SIG-M5 (cell line): ENCODE measurements at places on chromosomes 16 and 17.

- no peak for DNase-seq
These were observed 15.8 kb upstream of the CCL5 start for GRCh38 chr17:35895636-35896587.

GRCh38 chr16:13984794-13985193 is 64.8 kb downstream of the ERCC4 start:
- no peak for DNase-seq

DNA sequence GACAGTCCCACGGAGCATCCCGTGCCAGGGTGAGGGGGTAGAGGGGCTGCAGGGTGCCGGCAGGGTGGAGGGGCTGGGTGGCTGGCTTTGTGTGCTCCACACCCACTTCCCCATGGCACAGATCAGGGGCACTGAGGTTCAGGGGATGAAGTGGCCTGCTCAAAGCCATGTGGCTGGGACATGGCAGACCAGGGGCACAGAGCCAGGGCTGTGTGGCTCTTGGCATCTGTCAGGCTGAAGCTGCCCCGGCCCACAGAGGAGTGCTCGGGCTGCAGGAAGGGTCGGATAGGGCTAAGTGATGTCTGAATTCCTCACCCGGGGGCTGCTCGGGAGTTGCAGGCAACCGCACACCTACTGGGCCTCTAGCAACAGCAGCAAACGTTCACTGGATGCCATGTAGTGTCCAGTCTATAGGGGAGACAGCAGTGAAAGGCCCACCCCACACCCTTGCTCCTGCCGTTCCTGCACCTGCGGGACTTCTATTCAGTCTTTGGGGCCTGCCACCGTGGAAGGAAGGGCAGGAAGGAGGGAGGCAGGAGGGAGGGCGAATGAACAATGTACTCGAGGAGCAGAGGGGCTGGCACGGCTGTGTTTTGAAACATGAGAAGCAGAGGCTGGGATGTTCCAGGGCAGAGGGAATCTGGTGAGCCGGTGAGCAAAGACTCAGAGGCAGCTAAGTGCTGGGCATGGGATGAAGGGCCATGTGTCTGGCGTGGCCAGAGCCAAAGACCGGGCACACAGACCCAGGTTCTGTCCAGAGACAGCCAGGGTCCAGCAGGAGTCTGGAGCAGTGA is 15.1 kb downstream of the SLC5A10 start:
- no peak for DNase-seq

DNA sequence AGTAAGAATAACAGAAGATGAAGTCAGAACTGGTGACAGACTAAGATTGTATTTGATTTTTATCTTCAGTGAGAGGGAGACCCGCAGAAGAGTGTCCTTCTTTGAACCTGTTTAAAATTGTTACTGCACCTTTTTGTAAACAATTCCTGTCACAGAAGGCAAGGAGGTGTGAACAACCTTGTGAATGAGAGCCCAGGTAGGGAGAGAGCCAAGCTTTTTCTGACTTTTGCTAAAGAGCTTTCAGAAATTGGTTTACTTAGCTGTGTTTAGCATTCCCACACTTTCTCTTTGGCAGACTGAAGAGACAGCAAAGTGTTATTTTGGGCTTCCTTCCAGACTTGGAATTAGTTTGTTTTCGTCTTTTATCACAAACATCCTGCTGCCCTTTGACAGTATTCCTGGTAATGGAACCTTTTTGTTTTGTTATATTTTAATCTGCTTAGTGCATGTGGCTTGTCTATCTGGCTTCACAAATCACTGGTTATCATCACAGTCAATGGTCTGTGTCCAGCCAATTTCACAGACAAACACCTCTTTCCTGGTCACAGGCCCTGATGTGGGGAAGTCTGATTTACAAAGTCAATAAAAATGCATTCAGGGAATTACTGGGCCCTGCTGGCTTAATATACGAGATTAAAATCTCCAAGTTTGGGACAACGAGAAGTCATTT is 85.7 kb upstream of the HS3ST2 start:
- DNase-seq, result no peak

- no peak for DNase-seq
These were observed 152.0 kb downstream of the GSG1L start for GRCh38 chr16:27911486-27911885.

DNA sequence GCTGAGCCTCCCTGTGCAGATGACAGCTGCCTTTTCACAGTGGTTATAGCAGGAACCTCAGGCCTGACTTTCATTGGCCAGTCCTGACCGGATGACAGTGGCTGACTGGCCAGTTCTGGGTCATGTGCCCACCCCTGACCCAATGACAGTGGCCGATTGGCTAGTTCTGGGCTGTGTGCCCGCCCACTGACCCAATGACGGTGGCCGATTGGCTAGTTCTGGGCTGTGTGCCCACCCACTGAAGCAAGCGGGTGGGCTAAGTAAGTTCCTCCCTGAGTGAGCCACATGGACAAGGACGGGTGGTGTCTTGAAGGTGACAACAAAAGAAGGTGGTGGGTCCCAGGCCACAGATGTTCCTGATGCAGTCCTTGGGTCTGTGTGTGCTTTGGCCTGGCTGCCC is 9.5 kb downstream of the DEF8 start:
- no peak for DNase-seq

GRCh38 chr16:83532634-83533033 is 275.1 kb upstream of the HSBP1 start:
- no peak for DNase-seq

DNA sequence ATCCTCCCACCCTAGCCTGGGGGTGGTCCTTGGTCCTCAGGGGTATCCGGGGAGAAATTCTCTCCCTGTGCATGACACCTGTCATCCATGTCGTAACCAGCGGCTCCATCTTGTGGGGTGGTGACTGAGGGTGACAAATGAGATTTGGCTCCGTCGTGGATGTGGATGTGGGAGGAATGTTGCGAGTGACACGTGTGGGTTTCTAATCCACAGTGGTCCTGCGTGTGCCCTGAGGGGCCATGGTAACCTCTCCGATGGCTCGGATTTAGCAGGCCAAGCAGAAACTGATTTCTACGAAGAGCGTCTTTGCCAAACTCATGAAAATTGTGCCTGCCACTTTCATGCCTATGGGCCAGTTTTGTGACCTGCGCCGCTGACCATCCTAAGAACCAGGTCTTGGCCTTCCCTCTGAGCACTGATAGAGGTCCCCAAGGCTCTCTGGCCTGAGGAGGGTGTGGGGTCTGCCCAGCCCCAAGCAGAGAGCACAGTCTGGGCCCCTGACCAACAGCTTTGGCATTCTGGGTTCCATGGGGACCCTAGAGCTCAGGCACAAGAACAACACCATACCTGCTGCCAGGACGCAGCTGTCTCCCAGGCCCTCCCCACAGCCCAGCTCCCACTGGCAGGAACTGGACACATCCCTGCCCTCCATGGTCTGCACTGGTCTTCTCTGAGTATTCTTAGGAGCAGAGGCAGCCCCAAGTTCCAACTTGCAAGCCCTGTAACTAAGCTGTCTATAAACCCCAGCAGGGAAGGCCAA is 79.0 kb downstream of the AMFR start:
- no peak for DNase-seq

DNA sequence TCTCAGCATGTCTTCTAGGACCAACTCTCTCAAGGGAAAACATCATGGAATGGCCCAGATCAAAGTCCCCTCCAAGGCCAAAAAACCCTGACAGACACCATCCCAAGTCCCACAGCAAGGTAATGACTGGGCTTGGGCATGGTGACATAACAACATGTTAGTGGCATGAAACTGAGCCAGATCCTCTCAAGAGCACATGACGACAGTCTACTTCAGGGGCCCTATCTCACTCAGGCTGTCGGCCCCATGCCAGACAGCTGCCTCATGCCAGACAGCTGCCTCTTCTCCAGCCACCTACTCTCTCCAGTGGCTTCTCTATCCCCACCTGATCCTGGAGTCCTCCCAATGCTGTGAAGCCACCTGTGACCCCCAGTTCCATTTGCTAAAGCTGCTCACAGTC is 18.4 kb downstream of the HSD11B2 start:
- DNase-seq, result no peak

- no peak for DNase-seq
These were observed 25.4 kb downstream of the MPP2 start for GRCh38 chr17:43881758-43882505.

DNA sequence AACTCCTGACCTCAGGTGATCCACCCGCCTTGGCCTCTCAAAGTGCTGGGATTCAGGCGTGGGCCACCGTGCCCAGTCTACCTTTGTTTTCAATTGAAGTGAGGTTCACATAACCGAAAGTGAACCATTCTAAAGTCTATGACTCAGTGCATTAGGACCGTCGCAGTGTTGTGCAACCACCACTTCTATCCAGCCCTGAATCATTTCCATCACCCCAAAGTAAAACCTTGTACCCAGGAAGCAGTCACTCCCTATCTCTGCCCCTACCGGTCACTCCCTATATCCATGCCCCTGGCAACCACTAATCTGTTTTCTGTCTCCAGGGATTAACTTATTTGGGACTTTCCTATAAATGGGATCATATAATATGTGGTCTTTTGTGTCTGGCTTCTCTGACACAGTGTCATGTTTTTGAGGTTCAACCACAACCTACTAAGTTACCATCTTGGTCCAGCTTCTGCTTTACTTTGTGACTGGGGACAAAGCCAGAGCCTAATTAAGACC is 28.3 kb upstream of the CDC42EP4 start:
- DNase-seq, result peak; percentile 86

DNA sequence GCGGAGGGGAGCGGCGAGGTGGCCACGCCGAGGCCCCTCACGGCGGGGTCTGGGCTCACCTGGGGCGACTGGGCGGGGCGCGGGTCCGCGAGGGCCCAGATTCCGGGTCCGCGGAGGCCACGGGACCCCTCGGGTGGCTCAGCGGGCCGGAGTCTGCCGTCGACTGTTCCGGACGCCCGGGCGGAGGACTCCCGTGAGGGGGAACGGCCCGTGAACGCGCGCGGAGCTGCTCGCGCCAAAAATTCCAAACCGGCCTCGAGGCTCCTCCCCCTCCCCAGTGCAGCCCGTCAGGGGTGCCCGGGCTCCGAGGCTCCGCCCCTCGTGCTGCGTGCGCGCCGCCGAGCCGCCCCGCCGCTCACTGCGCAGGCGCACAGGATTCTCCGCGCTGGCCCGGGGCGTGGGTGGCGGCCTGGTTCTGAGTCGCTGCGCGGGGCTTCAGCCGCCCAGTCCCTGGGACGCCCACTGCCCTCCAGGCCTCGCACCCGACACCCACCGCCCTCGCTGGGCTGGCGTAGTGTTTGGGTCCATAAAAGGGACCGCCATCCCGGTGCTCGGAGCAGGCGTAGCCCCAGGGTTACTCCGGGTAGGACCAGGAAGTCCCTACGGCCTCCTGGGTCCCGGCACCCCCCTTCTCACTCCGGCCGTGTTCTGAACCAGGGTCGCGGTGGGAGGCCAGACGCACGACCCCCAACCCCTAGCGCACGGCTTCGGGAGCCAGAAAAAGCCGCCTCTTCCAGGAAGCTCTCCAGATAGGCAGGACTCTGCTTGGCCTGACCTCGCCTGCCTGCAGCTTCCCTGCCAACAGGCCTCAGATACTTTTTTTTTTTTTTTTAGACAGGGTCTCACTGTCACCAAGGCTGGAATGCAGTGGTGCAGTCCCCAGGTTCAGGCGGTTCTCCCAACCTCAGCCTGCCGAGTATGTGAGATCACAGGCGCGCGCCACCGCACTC is at the start of gene PKMYT1:
Gene PKMYT1 (minus strand): TSS at position 220 of the 950 bp plus-strand sequence. CDS start 789 bp downstream, outside the sequence.
- DNase-seq, result no peak

DNA sequence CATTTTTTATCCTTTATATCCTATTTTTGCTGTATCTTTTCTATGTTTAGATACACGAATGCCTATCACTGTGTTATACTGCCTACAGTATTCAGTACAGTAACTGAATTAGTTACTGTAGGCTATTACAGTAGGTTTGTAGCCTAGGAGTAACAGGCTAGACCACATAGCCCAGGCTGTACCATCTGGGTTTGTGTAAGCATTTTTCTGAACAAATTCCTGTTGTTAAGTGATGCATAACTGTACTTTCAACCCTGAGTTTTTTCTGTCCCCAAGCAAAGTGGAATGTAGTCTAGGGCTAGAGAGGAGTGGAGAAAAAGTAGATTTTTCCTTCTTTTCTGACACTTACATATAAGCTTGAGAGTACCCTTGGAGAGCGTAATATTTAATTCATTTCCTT is 282.1 kb downstream of the HS3ST3B1 start:
- DNase-seq, result no peak

DNA sequence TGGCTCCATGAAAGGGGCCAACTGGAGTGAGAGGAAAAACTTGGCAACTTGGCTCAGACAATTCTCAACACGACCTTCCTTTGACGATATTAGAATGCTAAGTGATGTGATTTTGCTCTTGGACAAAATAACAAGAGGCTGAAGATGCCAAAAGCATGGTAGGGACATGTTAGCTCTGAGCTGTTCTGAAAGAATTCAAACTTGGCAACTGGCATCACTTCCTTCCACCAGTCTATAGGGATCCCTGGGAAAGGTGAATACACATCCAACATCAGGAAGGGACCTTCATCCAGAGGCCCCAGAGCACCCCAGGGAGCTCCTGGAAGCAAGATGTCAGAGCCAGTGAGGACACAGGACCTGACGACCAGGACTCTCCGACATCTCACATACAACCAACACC is 4.3 kb downstream of the KRT37 start:
- no peak for DNase-seq

DNA sequence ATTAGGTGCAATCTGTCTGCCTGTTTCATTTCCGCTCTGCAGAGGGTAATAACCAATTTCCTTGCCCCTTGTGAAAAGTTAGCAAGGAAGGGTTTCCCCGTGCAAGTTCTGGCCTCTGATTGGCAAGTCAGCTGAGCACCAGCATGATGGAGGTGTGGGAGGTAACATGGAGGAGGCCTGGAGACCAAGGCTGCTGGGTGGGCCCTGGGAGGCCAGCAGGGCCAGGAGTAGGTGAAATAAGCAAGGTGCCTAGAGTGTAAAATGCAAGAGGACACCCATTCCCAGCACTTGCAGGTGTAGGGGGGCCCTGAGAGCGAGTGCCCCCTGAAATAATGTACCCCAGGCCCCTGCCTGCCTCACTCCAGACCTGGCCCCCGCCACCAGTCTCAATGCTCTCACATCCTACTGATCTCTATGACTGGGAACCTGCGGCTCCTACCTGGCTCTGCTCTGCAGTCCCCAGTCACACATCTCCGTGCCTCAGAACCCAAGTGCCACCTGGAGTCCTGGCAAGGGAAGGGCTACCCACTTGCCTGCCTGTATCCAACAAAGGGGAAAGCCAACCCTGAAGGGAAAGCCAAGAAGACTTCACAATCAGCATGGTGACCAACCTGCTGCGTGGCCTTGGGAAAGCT is 116.2 kb downstream of the C16orf78 start:
- no peak for DNase-seq

- DNase-seq, result no peak
These were observed 12.6 kb upstream of the UBTF start for GRCh38 chr17:44232061-44232460.
